Activated CD4-positive, alpha-beta T cell treated with anti-CD3 and anti-CD28 coated beads, Interleukin-2, Interleukin-6, amounts not matched to agents 100 ng/mL and 50 ng/mL, durations not matched to agents 16 hours and 8 hours (primary cell): ENCODE measurements at places on chromosomes 11 and 22.

DNA sequence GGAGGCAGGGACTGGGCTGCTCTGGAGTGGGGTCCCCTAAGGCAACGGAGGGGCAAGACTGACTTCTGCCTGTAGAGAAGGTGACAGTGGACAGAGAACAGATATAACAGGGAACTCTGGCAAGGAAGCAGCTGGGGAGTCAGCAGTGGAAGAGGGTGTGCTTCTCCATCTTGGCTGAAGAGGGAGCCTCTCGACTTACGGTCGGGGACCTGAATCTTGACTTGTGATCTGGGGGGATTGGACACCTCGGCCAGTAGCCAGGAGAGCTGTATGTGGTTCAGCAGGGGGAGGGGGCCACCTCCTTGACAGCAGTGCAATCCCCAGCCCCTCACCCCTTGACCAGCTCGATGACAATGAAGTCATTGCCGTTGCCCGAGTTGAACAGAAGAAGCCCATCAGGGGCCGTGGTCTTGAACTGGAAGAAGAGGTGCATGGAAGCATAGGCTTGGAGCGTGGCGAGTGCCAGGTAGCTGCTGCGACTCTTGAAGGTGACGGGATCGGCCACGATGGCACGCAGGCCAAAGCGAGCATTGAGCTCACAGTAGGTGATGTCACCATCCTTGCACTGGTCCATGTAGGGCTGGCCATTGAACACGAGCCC lies 60.0 kb downstream of the SLC22A12 start:
- peak; percentile 19 for DNase-seq

GRCh38 chr22:39221999-39222686 lies 22.6 kb downstream of the PDGFB start:
- DNase-seq: no peak

GRCh38 chr11:1648653-1649420 lies 19.3 kb downstream of the KRTAP5-5 start:
- no peak for DNase-seq

DNA sequence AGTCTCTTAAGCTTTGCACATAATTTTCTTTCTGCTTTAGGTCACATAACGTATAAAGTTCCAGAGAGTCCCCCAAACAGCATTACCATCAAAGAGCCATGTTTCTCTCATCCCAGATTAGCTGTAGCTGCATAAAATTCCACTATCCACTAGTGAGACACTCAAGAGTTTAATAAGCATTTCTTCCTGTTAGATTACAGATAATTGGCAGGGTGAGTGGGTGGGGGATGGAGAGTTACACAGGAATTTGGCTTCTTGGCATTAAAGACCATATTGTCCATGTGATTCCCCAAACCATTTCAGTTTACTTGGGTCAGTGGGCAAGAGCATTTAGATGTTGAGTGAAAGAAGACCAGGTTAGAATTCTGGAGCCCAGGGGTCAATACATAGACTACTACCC lies 82.3 kb downstream of the FDX1 start:
- DNase-seq: no peak

DNA sequence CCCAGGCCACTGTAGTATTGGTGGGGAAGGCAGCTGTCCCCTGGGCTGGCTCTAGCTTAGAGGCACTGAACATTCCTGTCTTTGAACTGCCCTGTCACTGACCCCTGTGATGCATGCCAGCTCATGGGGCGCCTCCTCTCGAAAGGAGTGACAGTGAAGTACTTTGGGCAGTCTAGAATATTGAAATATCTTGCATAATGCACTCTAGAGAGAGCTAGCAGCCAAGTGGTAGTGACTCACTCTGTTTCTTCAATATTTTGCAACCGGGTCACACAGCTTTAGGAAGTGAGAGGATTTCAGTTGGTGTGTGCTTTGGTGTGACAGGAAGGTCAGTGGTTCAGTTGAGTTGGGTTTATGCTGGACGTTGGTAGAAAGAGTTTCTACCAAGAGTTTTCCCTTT lies 35.5 kb upstream of the ST14 start:
- no peak for DNase-seq

GRCh38 chr22:21714786-21715185 lies 20.8 kb downstream of the YPEL1 start:
- no peak for DNase-seq

GRCh38 chr22:30424534-30425326 lies 838 bp upstream of the MTFP1 start:
- peak; percentile 53 for DNase-seq

GRCh38 chr11:119341222-119342022 lies 739 bp upstream of the C1QTNF5 start:
- no peak for DNase-seq
